ENCODE measurements at places on chromosomes 2 and 18.

GRCh38 chr2:217047631-217048030, 187.8 kb upstream of the TNP1 start:
- no peak for DNase-seq

GRCh38 chr2:233075966-233076339, 15.8 kb downstream of the INPP5D start:
- DNase-seq = no peak

DNA sequence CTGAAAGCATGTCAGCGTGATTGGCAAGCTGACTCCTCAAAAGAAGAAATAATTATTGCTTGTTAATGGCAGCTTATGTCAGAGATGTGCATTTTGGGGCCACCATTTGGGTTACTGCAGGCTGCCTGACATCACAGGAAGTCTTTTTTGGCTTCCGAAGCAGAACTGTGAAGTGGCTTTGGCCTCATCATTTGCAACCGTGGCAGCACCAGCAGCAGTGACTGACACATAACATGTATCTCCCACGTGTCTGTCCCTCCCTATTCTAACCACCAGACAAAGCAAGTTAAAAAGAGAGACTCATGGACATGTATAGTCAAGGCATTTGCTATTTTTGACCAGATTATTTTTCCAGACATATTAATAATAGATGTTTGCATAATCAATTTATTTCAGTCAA, 488.7 kb upstream of the ACVR2A start:
- no peak for DNase-seq

DNA sequence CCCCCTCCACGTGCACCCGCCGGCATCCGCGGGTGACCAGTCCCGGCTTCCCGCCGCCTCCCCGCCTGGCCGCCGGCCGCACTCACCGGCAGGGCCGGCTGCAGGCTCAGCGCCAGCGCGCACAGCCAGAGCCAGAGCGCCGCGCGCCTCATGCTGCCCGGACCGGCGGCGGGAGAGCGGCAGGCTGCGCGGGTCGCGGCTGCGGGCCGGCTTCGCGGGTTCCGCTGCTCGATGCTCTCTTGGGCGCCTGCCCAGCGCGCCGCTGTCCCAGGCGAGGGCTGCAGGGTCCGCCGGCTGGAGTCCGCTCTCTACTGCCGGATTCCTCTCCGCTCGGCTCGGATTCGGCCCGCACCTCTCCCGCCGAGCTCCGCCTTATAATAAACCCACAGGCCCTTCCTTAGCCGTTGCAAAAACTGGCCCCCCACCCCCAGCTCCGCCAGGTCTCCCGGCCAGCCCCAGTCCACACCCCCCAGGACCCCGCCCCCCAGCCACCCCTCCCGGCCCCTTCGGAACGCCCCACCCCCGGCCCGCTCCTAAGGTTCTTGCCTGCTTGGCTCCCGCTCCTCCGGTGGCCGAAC, at the start of gene SDC1:
Gene SDC1 (minus strand): TSS at position 415 of the 578 bp plus-strand sequence. CDS start 263 bp downstream, at position 152.
- DNase-seq = no peak

GRCh38 chr2:184767059-184767458, 168.7 kb downstream of the ZNF804A start:
- no peak for DNase-seq

DNA sequence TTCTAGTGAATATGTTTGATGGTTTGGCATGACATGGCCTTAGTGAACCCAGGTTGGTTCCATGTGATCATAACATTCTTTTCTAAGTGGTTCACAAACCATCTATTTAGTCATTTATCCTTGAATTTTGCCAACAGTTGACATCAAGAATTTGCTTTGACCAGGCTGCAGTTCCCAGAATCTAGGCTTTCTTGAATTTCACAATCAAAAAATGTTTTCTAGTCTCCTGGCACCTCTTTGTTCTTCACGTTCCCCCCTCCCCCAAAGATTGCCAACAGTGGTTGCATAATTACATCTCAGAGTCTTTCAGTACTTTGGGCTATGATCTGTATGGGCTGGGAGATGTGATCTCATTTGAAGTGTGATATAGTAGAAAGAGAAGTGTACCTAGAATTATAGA, 124.0 kb downstream of the GATA6 start:
- DNase-seq = no peak

- DNase-seq = no peak
These were observed 6.5 kb downstream of the SLC66A3 start for GRCh38 chr2:11161747-11162146.

GRCh38 chr18:55149994-55150393, 190.7 kb upstream of the CCDC68 start:
- DNase-seq = no peak

- no peak for DNase-seq
These were observed 2.6 kb downstream of the HS6ST1 start for GRCh38 chr2:128315829-128316776.

DNA sequence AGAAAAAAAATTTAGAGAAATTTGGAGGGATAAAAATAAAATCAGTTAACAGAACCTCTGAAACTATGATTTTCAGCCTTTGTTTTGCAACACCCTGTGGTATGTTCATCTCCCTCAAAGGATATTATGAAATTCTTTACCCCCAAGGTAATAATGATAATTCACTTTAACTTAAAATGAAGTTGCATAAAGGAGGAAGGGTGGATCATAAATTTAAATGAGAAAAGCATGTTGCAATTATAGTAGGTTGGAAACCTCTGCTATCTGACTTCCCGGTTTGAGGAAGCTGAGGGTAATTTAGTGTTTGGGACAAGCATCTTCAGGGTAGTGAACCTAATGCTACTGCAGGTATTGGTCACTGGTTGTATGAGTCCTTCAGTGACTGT, 102.9 kb downstream of the BABAM2 start:
- DNase-seq = no peak

GRCh38 chr2:100527440-100528015, 35.3 kb upstream of the PDCL3 start:
- DNase-seq = no peak

GRCh38 chr2:71742953-71743601, 289.7 kb downstream of the DYSF start:
- no peak for DNase-seq

- DNase-seq = no peak
These were observed 115.9 kb downstream of the ZFP36L2 start for GRCh38 chr2:43110442-43110871.

- DNase-seq = no peak
These were observed 447.1 kb downstream of the TXNL1 start for GRCh38 chr18:56191334-56191733.

GRCh38 chr2:240498171-240498957, 59.4 kb downstream of the ANKMY1 start:
- no peak for DNase-seq

- DNase-seq = no peak
These were observed 50.3 kb downstream of the SS18 start for GRCh38 chr18:26040051-26040656.

GRCh38 chr18:51941999-51942398, 398.0 kb upstream of the DCC start:
- DNase-seq = no peak

GRCh38 chr18:77607087-77607486, 357.4 kb downstream of the GALR1 start:
- no peak for DNase-seq

GRCh38 chr18:79682481-79682880, 2.9 kb downstream of the CTDP1 start:
- DNase-seq = no peak
